Iris pigment epithelial cell (primary cell): ENCODE measurements at places on chromosomes 4 and X.

- DNase-seq = no peak
These were observed 56.0 kb downstream of the TMEM131L start for GRCh38 chr4:153521999-153522801.

DNA sequence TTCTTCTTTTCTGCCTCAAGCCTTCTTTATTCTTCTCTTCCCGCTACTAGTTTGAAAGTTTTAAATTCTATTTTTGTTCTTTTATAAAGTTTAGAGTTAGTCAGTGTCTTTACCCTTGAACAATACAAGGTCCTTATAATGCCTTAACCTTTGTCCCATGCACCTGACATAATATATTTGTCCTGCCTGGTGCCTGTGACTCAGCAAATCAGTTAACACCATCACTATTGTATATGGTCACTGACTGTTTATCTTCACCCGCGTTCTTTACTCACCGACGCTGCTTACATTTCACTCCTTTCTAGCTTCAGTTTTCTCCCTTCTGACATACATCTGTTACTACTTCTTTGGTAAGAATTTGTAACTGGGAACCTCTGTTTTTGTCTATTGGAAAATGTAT is 5.7 kb downstream of the SMIM20 start:
- DNase-seq = no peak

- DNase-seq = no peak
These were observed 12.0 kb downstream of the FRMD7 start for GRCh38 chrX:132115792-132116191.

DNA sequence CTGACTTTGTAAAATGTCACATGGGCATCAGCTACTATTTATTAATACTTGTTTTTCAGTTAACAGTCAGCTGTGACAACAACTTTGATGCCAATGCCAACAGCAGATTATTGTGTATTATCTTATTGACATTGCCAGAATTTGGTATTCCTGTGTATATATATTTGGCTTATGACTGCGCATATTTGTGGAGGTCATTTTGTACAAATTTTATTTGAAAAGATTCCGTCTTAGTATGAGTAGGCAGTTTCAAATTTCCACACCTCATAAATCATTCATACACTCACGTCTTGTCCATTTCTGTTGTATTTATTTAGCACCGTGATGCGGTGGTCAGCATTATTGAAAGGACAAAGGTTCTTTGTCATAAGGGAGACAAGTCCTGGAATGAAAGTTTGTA is 558.2 kb upstream of the NDST4 start:
- no peak for DNase-seq

GRCh38 chrX:57573754-57574153 is 18.1 kb upstream of the ZXDB start:
- DNase-seq = peak; percentile 17

- DNase-seq = no peak
These were observed 106.0 kb downstream of the LRBA start for GRCh38 chr4:150909116-150909515.

DNA sequence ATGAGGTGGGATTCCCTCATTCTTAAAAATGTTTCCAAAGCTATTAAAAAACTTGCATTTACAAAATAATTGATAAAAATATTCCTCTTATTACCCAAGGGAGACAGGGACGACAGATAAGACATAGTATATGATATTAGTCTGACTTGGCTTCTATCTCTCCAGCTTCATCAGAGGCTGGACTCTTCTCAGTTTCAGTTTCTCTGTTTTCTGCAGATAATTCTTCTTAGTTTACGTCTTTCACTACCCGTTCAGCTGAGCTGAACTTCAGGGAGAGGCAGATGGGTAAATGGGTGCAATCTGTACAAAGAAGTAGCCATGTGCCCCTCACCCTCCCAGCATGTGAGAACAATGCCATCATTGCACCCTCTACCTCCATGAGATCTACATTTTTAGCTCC is 214.0 kb upstream of the SLIT2 start:
- no peak for DNase-seq

DNA sequence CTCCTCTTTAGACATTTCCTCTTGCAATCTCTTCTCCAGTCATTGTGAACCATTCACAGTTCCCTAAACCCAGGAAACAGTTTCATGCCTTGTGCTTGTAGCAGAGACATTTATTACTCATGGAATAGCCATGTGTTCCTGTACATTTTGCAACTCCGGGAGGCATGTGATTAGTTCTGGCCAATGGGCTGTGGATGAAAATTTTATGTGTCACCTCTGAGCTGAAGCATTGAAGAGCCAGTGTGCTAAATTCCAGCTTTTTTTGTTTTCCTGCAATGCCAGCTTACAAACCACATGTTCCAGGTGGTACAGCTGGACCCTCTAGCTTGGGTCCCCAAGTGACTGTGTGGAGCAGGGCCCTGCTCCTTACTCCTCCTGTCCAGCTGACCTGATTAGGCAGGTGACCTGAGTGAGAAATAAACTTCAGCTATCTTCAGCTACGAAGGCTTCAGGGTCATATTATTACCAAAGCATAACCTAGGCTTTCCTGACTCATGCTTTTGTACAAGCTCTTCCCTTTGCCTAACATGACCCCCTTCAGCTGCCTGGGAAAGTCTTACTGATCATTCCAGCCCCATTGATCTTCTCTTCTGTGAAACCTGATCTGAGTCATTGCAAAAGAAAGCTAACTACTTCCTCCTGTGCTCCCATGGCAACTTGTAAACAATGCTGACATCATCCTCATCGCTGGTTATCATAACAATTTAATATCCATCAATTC is 200.4 kb downstream of the PTTG2 start:
- DNase-seq = peak; percentile 99

DNA sequence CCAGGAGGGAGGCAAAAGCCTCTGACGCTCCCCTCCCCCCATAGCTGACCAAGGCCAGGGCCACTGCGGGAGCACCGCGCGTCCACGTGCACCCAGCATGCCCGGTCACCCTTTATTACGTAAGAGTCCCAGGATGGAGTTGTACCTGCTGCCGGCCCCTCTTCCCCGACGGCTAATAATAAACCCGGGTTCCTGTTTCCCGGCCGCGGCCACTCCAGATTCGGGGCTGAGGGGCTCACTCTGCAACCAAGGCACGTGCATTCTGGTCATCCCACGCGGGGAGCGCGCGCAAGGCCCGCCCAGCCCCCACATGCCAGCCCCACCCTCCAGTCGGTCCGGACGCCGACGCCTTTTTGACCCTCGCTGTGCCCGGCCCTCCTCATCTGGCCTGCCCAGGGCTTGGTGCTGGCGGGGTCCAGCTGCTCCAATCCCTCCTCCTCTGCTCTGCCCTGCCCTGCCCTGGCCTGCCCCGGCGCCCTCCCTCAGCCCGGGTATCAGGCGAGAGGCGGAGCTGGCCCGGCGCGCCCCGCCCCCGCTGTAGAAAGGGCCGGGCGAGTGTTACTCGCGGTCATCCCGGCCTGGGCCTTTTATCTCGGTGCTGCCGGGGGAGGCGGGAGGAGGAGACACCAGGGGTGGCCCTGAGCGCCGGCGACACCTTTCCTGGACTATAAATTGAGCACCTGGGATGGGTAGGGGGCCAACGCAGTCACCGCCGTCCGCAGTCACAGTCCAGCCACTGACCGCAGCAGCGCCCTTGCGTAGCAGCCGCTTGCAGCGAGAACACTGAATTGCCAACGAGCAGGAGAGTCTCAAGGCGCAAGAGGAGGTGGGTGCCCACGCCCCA is 2.6 kb downstream of the MID1IP1 start:
- DNase-seq = peak; percentile 54

- no peak for DNase-seq
These were observed 2.2 kb downstream of the SRP72 start for GRCh38 chr4:56469489-56470210.

GRCh38 chr4:174133551-174133950 is 149.9 kb downstream of the FBXO8 start:
- DNase-seq = no peak

GRCh38 chrX:42366181-42366580 is 411.8 kb downstream of the PPP1R2C start:
- no peak for DNase-seq

- no peak for DNase-seq
These were observed 575 bp downstream of the MAP7D2 start for GRCh38 chrX:20116087-20116576.

DNA sequence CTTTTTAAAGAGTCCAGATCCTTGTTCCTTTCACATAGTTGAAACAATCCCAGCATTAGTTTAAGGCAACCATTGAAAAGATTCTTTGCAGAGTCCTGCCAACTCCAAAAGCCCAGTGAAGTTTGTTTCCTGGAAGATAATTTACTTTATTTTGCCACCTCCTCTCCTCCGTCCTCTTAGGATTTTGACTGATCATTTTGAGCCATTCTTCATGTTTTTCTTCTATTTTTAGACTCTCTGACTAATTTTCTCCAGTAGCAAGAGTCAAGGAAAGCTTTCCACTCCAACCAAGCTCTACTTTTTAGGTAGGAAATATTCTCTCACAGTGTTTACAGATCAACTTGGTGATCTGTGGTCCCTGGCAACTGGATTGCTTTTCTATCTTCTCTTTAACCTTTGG is 10.3 kb downstream of the NCBP2L start:
- peak; percentile 14 for DNase-seq

DNA sequence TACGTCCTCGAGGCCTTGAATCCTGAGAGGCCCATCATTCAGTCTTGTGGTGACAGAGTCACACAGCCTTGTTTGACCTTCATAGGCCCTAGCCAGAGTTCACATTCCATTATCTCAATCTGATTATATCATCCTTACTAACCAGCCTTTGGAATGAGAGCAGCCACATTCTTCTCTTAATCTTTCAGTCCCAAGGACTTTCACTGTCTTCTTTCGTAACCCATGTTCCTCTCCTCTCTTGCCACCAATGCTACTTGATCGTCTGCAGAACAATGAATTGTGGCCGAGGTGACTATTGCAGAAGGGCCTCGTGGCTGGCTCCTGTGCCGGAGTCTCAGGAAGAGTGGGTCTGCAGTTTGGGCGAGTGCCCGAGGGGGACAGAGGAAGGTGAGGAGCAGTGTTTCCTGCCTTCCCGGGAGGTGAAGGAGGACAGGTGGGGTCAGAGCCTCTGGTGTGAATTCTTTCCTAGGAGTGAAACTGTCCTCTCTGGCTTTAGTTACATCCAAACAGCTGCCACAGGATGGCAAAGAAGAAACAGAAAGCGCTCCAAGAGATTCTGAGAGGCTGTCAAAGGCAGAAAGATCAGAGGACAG is 94.6 kb downstream of the LIMCH1 start:
- peak; percentile 43 for DNase-seq

GRCh38 chr4:173801876-173802661 is 272.0 kb upstream of the HAND2 start:
- DNase-seq = no peak

- DNase-seq = no peak
These were observed 85.1 kb downstream of the CT47B1 start for GRCh38 chrX:120790552-120790951.

GRCh38 chr4:134632056-134632455 is 430.5 kb upstream of the PABPC4L start:
- no peak for DNase-seq

GRCh38 chrX:16484338-16484737 is 165.6 kb upstream of the S100G start:
- DNase-seq = peak; percentile 96

DNA sequence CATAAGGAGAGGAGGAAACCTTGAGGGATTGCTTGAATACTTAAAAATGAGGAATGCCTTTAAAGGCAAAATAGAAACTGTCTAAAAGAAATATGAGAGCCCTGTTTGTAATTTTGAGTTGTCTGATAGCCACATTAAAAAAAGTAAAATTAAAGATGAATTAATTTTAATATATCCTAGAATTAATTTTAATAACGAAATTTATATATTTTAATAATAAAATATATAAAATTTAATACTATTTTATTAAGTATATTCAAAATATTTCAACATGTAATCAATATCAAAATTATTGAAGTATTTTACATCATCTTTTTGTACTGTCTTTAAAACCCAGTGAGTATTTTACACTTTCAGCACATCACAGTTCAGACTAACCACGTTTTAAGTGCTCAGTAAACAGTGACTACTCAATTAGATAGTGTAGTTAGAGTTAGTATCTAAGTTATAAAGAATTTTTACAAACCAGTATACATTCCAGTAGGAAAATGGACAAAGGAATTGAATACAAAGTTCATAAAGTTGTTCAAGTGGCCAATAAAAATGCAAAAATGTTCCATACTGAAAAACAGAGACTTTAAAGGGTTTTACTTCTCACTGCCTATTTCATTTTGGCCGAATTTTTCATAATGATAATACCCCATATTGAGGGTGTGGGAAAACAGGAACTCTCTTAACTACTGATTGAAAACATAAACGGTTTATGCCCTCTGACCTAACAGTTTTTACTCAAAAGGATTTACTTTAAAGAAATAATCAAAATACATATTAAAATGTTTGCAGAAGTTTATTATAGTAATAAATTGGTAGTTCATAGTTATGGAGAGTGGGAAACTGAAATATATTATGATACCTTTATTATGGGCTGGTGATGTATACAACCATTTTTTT is 2.9 kb downstream of the SLC30A9 start:
- no peak for DNase-seq

DNA sequence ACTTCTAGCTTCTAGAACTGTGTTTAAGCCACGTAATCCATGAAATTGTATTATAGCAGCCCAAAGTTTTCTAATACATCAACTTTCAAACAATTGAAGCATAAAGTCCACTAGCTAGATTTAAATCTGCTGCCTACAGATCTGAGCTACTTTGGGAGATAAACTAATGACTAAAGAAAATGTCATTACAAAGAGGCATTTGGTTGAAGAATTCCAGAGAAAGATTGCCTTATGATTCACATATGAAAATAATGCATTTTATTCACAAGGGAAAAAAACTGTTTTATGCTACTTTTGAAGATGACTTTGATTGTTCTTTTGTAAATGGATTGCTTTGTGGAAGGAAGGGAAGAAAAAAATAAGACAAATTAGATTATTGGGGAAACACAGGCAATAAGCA is 124.1 kb upstream of the SLIT2 start:
- DNase-seq = peak; percentile 22

GRCh38 chr4:8041868-8042267 is 102.2 kb upstream of the AFAP1 start:
- no peak for DNase-seq

DNA sequence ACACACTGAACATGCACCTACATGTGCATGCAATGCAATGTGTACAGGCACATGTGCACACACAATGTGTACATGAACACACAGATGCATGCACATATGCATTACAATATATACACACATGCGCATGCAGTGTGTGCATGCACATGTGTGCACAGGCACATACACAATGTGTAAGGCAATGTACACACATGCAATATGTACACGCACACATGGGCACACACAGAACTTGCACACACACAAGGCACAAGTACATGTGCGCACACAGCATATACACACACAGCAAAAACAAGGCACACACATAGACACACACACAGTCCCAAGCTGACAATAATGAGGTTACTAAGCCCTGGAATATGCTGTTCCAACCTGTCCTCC is 76.3 kb downstream of the EVC2 start:
- no peak for DNase-seq
